ENCODE measurements at places on chromosomes 16 and 17.

DNA sequence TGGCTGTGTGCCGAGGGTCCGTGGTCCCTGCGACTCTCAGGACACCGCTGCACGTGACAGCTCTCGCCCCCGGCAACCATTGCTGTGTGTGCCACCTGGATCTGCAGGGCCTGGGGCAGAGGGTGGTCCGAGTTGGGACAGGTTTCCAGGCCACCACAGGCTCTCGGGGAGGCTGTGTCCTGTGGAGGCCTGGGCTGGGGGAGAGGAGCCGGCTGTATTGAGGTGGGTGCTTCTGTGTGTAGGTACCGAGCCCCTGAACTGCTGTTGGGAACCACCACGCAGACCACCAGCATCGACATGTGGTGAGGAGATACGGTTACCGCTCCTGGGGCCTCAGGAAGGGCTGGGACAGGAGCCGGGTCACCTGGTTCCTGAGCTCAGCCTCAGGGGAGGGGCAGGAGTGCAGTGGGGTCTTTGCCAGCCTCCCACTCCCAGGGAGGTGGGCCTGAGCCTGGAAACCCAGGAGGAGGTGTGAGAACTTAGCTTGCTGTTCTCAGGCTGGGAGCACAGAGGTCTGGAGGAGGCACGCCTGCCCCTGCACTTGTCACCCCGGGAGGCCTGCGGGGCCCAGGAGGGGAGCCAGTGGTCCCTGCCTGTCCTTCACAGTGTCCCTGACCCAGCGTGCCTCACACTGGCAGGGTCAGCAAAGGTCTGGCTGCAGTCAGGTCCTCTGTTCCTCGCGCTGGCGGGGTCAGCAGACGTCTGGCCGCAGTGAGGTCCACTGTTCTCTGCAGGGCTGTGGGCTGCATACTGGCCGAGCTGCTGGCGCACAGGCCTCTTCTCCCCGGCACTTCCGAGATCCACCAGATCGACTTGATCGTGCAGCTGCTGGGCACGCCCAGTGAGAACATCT is 7.3 kb downstream of the SPATA2L start:
- no peak for ATAC-seq

GRCh38 chr17:72646176-72646575 is 446.3 kb downstream of the SLC39A11 start:
- no peak for ATAC-seq

DNA sequence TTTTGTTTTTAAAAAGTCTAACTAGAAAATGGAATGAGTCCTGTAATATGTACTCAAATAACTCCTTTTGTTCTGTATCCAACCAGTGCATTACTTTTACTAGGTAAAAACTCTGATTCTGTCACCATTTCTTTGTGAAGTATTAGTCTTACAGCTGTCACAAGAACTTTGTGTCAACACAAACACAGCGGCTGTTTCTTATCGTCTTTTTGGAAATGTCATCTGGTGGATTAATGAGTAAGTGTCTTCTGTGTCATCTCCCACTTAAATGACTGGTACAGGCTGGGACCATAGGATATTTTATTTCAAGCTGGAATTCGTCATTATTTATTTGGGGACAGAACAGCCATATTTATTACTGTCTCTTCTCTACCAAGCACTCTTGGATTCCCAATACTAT is 19.1 kb upstream of the ALDH3A2 start:
- no peak for ATAC-seq

DNA sequence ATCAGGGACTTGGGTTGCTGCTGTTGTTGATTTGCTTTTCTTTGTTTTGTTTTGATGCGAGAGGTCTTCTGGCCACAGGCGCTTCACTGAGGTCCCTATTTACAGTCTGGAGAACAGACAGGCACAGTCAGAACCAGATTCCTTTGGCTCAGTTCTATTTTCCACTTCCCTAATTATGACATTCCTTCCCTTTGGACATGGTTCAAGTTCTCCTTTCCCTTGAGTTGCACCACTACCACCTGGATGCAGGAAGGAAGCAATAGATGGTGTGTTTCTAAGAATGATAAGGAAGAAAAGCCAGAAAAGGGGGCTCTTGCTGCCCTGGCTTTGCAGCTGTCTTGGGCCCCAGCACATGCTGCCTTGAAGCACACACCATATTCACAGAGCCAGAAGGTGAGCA is 160.6 kb downstream of the MAF start:
- no peak for ATAC-seq

DNA sequence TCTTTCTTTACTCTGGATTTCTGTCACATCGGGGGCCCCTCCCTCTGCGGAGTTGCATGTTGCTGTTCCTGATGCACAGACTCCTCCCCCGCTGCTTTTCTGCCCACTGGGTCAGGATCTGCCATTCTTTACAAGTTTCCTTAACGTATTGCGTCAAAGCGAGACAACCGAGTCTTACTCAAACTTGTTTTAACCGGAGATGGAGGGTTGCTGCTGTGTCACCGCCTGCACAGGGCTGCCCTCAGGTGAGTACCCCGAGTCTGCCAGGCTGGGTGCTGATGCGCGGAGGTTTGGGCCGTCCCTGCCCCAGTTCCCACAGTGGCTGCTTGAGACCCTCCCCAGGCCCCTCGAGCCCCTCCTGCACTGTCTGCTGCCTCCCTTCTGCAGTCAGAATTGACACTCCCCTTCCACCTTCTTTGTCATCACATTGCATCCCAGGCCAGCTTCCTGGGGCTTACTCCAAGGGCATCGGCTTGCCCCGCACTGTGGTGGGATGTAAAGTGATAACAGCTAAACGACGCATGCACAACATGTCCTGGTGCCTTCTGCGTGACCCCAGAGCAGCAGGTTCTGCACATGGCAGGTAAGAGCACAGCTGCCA is 19.3 kb downstream of the CARHSP1 start:
- ATAC-seq, result no peak

DNA sequence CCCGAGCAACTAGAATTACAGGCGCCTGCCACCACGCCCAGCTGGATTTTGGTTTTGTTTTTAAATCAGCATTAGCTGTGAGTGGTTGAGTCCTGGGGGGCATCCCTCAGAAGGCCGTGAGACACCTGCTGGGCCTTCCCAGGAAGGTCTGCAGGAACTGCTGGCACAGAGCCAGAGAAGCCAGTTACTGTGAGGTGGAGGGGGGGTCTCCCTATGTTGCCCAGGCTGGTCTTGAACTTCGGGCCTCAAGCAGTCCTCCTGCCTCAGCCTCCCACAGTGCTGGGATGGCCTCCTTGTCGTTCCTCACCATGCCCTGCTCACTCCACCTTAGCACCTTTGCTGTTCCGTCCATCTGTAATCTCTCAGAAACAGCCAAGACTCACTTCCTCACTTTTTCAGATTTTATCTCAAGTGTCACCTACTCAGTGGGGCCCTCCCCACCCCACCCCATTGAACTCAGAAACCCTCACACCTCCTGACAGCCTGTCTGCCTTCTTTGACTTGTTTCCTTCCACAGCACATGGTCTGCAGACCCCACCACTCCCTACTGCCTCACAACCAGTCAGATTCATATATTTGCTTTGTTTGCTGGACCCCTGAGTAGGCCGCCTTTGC is 62.3 kb downstream of the WSB1 start:
- ATAC-seq, result no peak

- ATAC-seq, result no peak
Observed at GRCh38 chr17:81301195-81302144, 6.4 kb upstream of the SLC38A10 start.

DNA sequence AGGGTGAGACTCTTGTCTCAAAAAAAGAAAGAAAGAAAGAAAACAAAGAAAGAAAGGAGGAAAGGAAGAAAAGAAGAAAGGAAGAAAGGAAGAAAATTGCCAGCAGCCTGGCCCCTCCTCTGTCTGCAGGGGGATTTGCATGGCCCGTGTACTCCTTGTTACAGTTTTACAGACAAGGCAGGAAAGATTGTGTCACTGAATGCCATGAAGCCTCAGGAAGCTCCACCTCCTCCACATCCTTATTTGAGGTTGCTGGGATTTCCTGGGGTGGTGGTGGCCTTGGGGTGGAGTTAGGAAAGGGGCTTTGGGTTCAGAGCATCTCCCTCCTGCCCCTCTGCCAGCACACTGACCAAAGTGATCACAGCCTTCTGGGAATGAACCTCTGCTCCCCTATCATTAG is 23.6 kb downstream of the CFAP20 start:
- ATAC-seq, result no peak

- no peak for ATAC-seq
Observed at GRCh38 chr17:40534371-40535189, 30.7 kb downstream of the CCR7 start.

- ATAC-seq, result no peak
Observed at GRCh38 chr17:16450028-16450427, 34.7 kb downstream of the TRPV2 start.

- peak; percentile 39 for ATAC-seq
Observed at GRCh38 chr17:47423406-47424295, 99.9 kb downstream of the EFCAB13 start.

DNA sequence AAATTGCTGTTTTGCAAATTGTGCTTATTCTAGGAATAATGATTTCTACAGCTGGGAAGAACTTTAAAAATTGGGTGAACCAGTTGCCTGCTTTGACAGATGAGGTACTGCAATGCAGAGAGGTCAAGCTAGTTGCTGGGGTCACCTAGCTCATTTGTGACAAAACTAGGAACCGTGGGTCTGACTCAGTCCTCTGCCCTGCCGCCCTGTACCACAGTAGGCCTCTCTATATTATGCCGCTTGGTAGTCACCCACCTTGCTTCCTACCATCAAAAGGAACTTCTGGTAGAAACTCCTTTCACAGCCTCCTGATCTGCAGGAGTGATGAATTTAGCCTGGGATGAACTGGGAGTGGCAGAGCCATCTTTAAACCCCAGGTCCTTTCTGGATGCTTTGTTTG is 105.7 kb downstream of the PITPNC1 start:
- ATAC-seq, result no peak

DNA sequence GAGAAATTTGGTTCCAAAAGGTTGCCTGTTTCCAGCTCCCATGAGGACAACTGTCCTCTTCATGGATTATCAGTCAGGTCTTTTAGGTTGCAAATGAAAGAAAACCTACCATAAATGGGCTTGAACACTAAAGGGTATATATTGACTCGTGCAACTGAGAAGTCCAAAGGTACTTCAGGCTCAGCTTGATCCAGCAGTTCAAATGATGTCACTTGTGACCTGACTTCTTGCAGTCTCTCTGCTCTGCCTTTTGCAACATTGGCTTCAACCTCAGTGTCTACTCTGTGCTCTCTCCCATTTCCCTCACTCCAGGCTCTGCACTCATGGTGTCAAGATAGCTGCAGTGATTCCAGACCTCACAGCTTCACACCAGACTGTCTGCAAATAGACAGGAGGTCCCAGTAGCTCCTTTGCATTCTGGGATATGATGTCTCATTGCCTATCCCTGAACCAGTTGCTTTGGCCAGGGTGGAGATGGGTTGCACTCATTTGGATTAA is 5.5 kb upstream of the CALB2 start:
- ATAC-seq, result no peak

- ATAC-seq, result no peak
Observed at GRCh38 chr16:72457243-72457940, 285.4 kb upstream of the PMFBP1 start.

GRCh38 chr17:65173284-65173793 is 36.2 kb downstream of the RGS9 start:
- ATAC-seq, result peak; percentile 69

GRCh38 chr17:57927048-57927723 is 28.0 kb downstream of the CUEDC1 start:
- no peak for ATAC-seq

GRCh38 chr16:70610273-70611223 is 35.8 kb upstream of the IL34 start:
- no peak for ATAC-seq

DNA sequence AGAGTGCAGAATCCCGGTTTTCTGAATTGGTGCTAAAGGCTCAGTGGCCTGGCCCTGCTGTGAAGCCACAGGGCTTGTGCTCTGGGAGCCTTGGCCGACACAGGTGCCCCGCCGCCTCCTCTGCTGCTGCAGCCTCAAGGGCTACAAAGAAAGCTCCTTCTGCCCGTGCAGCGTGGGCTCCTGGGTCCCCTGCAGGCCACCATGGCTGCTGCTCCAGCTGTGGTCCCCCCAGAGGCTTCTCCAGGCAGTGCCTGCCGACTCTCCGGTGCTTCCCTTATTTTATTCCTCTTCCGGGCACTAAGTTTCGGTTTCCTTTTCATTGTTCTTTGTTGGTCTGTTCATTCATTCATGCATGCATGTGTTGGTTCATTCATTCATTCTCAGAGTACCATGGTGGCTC is 53.1 kb downstream of the CMIP start:
- ATAC-seq, result peak; percentile 21

DNA sequence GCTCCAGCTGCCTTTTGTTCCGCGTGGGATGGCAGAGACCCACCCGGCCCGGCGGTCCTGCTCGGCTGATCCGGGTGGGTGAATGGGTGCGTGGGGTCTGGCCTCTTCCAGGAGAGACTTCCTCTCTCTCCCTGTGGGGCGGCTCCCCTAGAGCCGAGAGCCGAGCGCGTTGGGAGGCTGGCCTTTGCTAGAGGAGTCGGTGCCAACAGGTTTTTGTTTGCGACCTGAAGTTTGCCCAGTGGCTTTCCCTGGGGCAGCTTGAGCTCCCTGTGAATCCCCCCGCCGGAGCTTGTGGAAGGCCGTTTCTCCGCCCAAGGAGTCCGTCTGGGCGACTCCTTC is 970 bp downstream of the EPN2 start:
- no peak for ATAC-seq

GRCh38 chr17:56213031-56213430 is 59.8 kb downstream of the ANKFN1 start:
- ATAC-seq, result no peak

DNA sequence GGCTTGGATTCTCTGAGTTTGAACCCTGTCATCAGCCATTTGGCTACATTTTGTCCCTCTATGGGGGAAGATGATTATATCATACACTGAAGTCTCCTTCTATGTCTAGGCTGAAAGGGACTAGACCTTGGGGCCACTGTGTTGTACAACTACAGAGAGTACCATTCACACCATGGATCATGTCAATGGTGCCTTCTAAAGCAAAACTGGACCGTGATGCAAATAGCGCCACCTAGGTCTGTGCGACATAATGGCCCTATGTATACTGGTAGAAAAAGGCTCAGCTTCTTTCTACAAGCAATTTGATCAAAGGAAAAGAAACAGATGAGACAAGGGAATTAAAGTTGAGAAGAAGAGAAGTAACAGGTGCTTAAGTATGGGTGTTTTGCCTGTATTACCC is 100.7 kb downstream of the LYRM1 start:
- ATAC-seq, result no peak

- ATAC-seq, result no peak
Observed at GRCh38 chr17:17514993-17515933, 19.1 kb upstream of the RASD1 start.

DNA sequence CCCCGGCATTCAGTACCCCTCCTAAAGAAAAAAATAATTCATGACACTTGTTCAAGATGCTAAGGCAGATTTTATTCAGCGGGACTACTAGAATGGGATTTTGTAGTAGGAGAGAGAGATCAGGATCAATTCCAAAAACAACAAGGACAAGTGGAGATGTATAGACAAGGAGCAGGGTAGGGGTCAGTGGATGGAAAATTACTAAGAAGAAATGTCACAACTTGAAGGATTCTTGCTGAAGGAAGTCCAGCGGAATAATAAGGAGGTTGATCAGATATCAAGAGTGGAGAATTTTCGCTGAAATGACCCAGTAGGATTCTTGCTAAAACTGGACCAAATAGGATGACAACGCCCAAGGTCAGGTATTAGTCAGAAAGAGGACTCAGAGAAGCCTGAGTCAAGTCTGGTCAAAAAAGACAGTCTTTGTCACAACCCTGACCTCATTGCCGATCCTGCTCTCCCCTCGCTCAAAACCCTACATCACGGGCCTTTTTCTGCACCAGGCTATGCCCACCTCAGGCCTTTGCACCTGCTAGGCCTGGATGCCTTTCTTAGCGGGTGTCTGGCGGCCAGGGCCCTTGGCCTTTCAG is 36.9 kb downstream of the MMD start:
- ATAC-seq, result no peak
